ENCODE measurements at places on chromosomes 11 and 22. TPM values are rescaled to one million over a fixed set of nuclear protein-coding genes. Genes with fewer than 3 reads are reported as not detected.

Gene MISFA
- 0.98 TPM for total RNA-seq

Gene TSPAN18
- 29.3 TPM for total RNA-seq

Gene CADM1
- 0.34 TPM for total RNA-seq

Gene CBLIF
- not detected for total RNA-seq

Gene TYR
- total RNA-seq: not detected

Gene MS4A6E
- total RNA-seq: not detected

Gene OSBP2
- 14.9 TPM for total RNA-seq

Gene AIFM3
- not detected for total RNA-seq

Gene CYB5R2
- total RNA-seq: 0.33 TPM

Gene PDGFB
- total RNA-seq: 25.9 TPM

Gene CD3E
- not detected for total RNA-seq

Gene SHANK3
- total RNA-seq: 17.3 TPM

Gene OOSP3
- not detected for total RNA-seq

Gene APOC3
- not detected for total RNA-seq

Gene SORL1
- 0.09 TPM for total RNA-seq

Gene GNAZ
- 0.22 TPM for total RNA-seq

Gene SLC7A4
- total RNA-seq: not detected

Gene UBXN1
- 227 TPM for total RNA-seq

Gene GP1BB
- total RNA-seq: 3.3 TPM

Measured in dermis lymphatic vessel endothelial cell (primary cell).